ENCODE measurements at places on chromosomes 16 and 17. TPM values are rescaled to one million over a fixed set of nuclear protein-coding genes. Genes with fewer than 3 reads are reported as not detected.

The TTYH2 gene
- total RNA-seq, result 11.2 TPM

DNA sequence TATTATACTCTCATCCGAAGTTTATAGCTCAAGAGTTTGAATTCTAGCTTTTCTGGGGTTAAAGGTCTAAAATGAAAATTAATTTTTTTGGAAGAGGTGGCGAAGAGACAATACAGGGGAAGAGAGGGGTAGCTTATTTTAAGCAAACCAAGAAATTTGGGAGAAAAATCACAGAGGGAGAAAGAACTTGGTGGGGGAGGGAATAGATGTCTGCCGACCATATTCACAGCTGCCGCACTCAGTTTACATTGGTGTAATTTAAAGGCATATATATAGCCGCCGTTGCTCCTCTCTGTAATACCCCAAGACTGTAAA, 6.5 kb upstream of the ZFHX3 start:
- no peak for DNase-seq

- no peak for DNase-seq
These were observed 238.8 kb upstream of the CDH5 start for GRCh38 chr16:66127459-66128370.

- DNase-seq, result no peak
These were observed 259.1 kb downstream of the C16orf95 start for GRCh38 chr16:87057951-87058560.

GRCh38 chr16:9946022-9946720, 236.1 kb downstream of the GRIN2A start:
- DNase-seq, result no peak

- peak; percentile 19 for DNase-seq
These were observed 41.0 kb upstream of the CHMP6 start for GRCh38 chr17:80950466-80951120.

The NPTX1 gene
- 2.5 TPM for total RNA-seq

Data from activated naive CD8-positive, alpha-beta T cell treated with anti-CD3 and anti-CD28 coated beads, Interleukin-2, amount 10 ng/mL, durations not matched to agents 7 days and 5 days (primary cell).